ENCODE measurements at places on chromosomes 13 and 19. TPM values are rescaled to one million over a fixed set of nuclear protein-coding genes. Genes with fewer than 3 reads are reported as not detected.

Gene NTF4
- total RNA-seq, result not detected

Gene GPR180
- total RNA-seq, result 8.8 TPM

Gene ZNF555
- 4.4 TPM for total RNA-seq

Gene ZIC2
- not detected for total RNA-seq

Gene SELENOV
- total RNA-seq, result not detected

Gene ZNF274
- total RNA-seq, result 13.3 TPM

Gene LHB
- 0.19 TPM for total RNA-seq

Gene TSSK6
- 0.45 TPM for total RNA-seq

Gene IZUMO1
- 0.27 TPM for total RNA-seq
